IPS DF 6.9 (cell line): ENCODE measurements at places on chromosomes 11 and 22.

GRCh38 chr11:96155627-96156378 is 187.2 kb downstream of the MAML2 start:
- no peak for DNase-seq

DNA sequence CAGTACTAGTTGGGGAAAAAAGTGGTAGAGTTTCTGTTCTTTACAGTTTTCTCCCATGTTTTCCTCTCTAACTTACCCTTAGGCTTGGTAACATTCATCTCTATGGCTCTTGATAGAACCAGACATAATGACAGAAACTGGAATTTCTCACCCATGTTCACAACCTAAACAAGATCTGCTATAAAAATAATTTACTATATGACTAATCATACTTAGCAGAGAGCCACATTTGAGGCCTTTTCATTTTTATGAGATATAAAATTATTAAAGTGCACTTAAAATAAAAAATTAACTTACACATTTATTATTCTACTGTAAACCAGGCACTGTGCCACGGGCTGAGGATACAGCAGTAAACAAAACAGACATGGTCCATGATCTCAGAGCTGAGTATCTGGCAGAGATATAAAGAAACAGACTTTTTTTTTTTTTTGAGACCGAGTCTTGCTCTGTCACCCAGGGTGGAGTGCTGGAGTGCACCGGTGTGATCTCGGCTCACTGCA is 98.1 kb downstream of the GAB2 start:
- DNase-seq, result no peak

- no peak for DNase-seq
These were observed 165.0 kb downstream of the SOX6 start for GRCh38 chr11:16191212-16191867.

DNA sequence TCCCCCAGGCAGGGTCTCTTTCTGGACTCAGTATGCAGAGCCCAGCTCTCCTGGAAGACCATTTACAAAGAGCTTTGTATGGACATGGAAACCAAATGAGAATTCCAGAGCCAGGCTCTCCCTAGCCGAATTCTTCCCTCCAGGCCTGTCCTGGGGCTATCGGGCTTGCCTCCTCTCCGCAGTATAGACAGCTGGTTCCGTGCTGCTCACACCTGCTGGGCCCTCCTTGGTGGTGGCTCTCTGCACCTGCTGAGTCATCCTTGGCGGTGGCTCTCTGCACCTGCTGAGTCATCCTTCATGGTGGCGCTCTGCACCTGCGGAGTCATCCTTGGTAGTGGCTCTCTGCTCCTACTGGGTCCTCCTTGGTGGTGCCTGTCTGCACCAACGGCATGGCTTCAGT is 743.5 kb downstream of the BRD1 start:
- DNase-seq, result no peak

- DNase-seq, result no peak
These were observed 2.8 kb upstream of the CCND1 start for GRCh38 chr11:69637941-69638871.

GRCh38 chr11:77174559-77174958 is 46.5 kb downstream of the MYO7A start:
- no peak for DNase-seq

DNA sequence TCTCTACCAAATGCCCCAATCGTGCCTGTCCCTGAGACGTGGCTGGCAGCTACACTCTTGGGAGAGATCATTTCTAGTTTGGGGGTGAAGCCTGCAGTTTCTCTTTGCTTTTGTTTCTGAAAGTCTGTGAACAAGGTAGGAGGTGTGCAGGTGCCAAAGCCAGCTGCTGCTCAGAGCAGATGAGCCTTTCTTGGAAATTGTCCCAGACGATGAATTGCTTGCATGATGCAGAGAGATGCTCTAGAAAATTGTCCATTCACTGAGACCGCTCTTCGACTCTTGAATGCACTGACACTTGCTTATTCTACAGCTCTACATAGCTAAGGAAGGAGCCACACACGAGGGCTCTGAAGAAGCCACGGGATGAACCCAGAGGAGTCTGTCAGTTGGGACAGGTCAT is 225.6 kb upstream of the E2F8 start:
- DNase-seq, result no peak

- no peak for DNase-seq
These were observed 30.5 kb downstream of the CTNND1 start for GRCh38 chr11:57792060-57792541.

DNA sequence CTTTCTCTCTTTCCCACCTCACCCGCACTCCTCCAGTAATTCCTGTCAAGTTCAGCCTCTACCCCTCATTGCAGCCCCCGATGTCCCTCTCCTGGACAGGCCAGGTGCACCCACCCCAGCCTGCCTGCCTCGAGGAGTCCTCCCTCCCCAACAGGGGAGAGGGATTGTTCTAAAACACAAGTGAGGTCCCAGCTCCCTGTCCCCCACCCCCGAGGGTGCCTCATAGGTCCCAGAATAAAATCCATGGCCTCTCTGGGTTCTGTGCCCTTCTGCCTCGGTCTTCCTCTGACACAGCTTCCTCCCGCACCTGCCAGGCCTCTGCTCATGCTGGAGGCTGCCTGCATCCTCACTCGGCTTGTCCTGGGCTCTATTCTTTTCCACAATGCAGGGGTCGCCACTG is 720.1 kb downstream of the BRD1 start:
- no peak for DNase-seq

GRCh38 chr22:19401483-19401882 is 30.1 kb downstream of the HIRA start:
- DNase-seq, result no peak
